Stimulated activated CD8-positive, alpha-beta memory T cell treated with anti-CD3 and anti-CD28 coated beads, Interleukin-7, amount 100 ng/mL, for 1 hour (primary cell): ENCODE measurements at places on chromosomes 4 and X.

DNA sequence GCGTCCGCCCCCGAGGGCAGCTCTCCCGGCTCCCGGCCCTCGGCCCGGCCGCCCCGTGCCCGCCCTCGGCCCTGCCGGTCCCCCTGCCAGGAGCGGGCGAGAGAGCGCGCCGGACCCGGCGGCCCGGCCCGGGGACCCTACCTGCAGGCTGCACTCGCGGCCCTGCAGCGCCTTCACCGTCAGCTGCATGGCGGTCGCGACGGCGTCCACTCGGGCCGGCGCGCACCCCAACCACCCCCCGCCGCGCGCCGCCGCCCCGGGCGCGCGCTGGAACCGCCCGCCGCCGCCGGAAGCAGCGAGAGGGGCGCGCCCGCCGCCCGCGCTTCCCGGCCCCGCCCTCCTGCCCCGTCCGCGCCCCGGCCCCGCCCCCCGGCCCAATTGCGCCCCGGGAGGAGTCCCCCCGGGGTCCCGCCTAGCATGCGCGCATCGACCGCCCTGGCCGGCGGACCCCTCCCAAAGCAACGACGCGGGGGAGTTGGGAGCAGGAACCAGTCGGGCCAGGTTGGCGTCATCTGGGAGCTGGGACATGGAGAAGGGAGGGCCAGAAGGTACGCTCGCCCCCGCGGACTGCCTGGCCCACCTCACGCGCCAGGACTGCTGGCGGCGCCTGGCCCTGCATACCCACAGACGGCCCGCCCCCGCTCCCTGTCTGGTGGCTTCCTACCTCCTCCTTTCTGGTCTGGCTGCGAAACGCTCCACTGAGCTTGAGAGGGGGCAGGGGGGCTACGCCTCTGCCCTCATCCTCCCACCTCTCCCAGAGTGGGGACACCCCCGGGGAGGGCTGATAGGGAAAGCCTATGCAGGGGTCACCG, at the start of gene UBL4A:
TSS of gene UBL4A (minus strand) at position 220 of the 812 bp plus-strand sequence. CDS start at position 189, 31 bp downstream.
- no peak for DNase-seq

DNA sequence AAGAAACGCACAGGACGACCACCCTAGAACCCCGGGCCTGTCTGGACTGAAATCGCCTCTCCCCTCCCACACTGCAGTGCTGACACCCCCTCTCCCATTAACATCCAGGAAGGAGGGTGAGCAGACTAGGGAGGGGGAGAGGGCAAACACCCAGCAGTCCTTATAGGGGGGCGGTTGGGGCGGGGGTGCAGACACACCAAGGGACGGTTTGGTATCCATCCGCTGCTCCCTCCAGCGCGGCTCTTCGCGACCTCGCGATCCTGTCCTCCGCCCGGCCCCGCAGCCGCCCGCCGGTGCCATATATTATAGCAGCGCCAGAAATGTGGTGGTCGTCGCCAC, 411 bp upstream of the GPRASP1 start:
- DNase-seq, result no peak

GRCh38 chrX:137847376-137847775, 281.4 kb downstream of the ZIC3 start:
- no peak for DNase-seq

DNA sequence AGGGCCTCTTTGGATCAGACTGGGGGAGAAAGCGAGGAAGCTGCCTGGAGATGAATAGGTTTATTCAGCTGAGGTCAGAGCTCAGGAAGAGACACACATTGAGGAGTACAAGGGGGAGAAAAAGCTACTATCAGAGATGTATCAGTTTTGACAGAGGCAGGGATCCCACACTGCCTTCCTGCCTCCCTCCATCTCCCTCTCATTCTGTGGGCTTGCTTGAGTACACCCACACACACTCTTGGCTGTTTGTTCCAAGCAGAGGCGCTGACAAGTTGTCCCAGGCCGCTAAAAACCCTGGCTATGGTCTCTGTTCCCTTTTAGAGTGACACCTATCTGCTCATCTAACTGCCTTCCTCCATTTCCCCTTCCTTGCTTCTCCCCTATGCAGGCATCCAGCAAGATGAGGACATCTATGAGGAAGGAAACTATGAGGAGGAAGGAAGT, 5.2 kb downstream of the TSPYL2 start:
- no peak for DNase-seq

- DNase-seq, result no peak
Observed at GRCh38 chrX:34586346-34586911, 70.7 kb downstream of the TMEM47 start.

DNA sequence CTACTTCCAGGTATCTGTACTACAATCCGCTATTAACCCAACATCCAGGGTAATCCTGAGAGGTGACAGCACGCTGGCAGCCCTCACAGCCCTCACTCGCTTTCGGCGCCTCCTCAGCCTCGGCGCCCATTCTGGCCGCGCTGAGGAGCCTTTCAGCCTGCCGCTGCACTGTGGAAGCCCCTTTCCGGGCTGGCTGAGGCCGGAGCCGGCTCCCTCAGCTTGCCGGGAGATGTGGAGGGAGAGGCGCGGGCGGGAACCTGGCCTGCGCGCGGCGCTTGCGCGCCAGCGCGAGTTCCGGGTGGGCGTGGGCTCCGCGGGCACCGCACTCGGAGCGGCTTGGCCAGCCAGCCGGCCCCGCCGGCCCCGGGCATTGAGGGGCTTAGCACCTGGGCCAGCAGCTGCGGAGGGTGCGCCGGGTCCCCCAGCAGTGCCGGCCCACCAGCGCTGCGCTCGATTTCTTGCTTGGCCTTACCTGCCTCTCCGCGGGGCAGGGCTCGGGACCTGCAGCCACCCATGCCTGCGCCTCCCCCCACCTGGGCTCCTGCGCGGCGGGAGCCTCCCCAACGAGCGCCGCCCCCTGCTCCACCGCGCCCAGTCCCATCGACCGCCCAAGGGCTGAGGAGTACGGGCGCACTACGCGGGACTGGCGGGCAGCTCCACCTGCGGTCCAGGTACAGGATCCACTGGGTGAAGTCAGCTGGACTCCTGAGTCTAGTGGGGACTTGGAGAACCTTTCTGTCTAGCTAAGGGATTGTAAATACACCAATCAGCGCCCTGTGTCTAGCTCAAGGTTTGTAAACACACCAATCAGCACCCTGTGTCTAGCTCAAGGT, 87.3 kb downstream of the PRSS12 start:
- DNase-seq, result no peak

- DNase-seq, result no peak
Observed at GRCh38 chr4:80393246-80393969, 57.9 kb downstream of the CFAP299 start.

DNA sequence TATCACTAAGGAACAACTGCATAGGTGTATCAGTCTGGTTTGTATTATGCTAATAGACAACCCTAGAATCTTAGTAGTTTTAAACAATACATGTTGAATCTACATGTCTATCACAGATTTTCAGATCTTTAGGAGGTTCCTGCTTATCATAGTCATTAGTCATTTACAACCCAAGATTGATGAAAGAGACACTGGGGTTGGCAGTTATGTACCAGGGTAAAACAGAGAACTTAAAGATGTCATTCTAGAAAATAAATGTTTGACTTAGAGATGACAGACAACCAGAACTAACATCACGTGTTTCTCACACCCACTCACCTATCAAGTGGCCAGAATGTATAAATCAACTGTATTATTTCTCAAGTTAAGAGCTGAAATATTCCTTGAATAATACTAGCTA, 181.9 kb downstream of the PABPC4L start:
- DNase-seq, result no peak

- no peak for DNase-seq
Observed at GRCh38 chr4:186878203-186878776, 154.6 kb upstream of the FAT1 start.

DNA sequence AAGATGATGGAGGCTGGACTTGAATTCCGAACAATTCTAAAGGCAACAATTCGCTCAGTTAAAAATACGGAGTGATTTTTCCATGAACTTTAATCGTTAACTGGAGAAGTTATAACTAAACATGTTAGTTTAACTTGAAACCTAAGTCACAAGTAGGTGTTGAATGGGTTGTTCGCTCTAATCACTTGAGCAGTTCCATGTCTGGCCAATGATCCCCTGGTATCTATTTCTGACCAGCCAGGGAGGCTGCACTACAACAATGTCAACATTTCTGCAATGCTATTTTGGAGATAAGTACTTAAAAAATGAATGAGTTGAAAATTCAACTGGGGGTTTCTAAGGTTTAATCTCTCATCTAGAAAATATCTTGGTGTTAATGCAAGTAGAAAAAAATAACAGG, 112.5 kb downstream of the NR3C2 start:
- DNase-seq, result no peak

DNA sequence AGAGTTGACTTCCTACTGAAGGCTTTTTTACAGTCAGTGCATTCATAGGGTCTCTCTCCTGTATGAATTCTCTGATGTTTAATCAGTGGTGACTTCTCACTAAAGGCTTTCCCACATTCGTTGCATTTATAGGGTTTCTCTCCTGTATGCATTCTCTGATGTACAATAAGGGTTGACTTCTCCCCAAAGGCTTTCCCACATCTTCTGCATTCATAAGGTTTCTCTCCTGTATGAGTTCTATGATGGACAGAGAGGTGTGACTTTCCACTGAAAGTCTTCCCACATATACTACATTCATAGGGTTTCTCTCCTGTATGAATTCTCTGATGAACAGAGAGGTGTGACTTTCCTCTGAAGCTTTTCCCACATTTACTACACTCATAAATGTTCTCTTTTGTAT, 45.2 kb downstream of the ZNF674 start:
- DNase-seq, result no peak

DNA sequence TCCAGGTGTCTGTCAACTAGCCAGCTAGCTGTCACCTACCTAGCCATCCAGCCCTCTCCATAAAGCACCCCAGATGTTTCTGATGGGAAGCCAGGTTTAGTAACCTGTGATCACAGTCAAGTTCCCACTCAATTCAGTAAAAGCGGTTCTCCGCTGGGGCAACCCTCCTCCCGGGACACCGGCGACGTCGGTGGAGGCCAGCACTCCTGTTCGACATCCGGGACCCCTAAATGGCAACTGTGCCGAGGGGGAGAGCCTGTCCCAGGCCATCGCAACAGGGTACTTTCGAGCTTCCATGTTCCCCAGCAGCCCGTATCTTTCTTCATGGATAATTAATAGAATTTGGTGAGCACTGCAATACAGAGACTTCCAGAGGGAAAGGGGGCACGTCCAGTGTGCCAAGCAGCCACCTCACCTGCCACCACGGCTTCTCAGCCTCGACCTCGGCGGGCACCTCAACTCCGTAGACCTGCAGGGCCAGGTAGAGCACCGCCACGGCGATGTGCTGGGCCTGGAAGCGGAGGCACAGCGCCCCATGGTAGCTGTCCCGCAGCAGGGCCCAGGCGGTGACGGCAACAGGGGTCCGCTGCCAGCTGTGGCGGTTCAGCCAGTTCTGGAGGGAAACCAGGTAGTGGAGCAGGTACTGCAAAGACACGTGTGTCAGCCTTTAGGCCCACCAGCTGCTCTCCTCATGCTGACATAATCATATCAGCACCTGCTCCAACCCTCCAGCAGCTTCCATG, 6.7 kb downstream of the CCNQ start:
- DNase-seq, result no peak

GRCh38 chrX:126376465-126376864, 176.1 kb downstream of the DCAF12L1 start:
- no peak for DNase-seq

DNA sequence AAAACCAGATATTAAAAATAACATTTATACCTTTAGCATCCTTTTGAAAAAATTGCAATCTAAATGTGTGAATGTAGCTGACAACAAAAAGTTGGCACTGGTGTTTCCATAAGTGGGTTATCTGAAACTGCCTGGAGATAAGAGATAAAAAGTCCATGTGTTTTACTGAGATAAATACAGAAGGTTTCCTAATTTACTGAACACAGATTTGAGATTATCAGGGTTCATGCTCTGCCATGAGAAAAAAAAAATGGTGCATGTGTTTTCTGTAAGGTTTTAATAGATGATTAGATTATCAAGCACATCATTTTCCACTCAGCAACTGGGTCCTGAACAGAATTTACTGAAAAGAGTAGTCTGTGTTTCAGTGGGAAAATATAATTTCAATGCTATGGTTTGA, 326.2 kb upstream of the SLIT2 start:
- no peak for DNase-seq

- DNase-seq, result no peak
Observed at GRCh38 chr4:152510349-152511147, 25.3 kb downstream of the FBXW7 start.

DNA sequence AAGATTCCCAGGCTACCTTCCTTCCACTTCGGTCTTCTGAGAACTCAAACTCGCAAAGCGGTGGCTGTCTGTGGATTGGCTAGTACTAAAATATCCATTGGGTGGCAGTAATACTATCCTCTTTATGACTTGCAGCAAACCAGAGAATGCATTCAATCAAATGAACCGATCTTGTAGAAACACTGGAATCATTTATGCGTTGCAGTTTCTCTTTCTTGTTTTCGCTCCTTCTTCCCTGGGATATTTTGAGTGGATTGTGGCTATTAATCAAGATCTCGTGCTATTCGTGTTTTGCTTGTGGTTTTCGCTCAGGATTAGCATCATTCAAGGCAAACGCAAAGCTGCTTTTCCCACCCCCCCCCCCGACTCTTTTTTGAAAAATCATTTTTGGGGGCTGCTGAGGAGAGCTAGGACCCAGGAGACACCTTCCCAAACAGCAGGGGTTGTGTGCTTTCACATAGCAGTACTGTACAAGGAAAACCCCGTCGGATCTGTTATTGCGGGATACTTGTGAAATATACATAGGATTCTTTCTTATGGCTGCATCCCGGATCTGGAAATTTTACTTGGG, at the start of gene IL1RAPL1:
TSS of gene IL1RAPL1 (plus strand) at position 466 of the 571 bp plus-strand sequence.
- DNase-seq, result no peak

GRCh38 chr4:185128272-185129119, 14.6 kb upstream of the SLC25A4 start:
- DNase-seq, result no peak

- no peak for DNase-seq
Observed at GRCh38 chr4:25129917-25130316, 30.3 kb downstream of the SEPSECS start.

- DNase-seq, result no peak
Observed at GRCh38 chr4:6560416-6561172, 14.4 kb upstream of the MAN2B2 start.

DNA sequence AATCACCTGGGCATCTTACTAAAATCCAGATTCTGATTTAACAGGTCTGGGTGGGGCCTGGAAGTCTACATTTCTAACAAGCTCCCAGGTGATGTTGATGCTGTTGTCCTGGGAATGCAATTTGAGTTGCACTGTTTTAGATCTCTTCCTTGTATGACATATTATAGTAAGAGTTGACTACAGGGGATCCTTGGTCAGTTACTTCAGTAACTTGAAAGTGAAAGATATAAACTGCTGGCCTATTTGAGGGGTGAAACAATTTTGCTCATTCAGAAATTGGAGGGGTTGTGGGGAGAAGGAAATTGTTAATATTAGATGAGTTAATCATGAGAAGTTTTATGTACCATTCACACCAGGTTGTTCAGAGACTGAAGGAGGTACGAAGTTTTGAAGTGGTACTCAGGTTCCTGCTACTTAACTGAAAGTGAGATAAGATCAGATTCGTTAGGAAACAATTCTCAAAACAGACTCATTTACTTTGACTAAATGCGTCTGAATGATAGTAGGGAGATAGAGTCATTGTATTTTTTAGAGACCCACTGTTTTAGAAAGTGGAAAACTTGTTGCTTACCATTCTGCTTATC, 12.5 kb downstream of the SH2D1A start:
- no peak for DNase-seq

GRCh38 chr4:121034017-121034416, 38.3 kb downstream of the NDNF start:
- DNase-seq, result no peak
